ENCODE measurements at places on chromosomes 1 and 21.

DNA sequence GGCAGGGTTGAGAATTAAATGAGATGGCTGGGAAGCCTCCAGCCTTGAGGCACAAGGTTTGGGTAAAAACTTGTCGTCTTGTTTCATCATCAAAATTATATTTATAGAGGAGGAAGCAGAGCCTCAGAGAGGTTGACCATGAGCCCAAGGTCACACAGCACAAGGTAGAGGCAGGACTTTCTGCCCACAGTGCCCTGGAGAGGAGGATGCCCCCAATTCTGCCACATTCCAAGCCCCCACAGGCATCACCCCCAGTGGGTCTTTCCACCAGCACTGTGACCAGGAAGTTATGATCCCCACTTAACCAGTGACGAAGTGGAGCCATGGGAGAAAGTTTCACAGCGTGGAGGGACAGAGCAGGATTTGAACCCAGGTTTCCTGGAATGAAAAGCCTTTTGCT is 400.0 kb downstream of the MATN1 start:
- DNase-seq: no peak

- DNase-seq: no peak
Measured at GRCh38 chr1:163703794-163704193, 382.0 kb downstream of the NUF2 start.

- DNase-seq: peak; percentile 58
Measured at GRCh38 chr1:3312898-3313575, 141.4 kb upstream of the ARHGEF16 start.

GRCh38 chr1:219682788-219683187 is 69.9 kb upstream of the ZC3H11B start:
- no peak for DNase-seq

DNA sequence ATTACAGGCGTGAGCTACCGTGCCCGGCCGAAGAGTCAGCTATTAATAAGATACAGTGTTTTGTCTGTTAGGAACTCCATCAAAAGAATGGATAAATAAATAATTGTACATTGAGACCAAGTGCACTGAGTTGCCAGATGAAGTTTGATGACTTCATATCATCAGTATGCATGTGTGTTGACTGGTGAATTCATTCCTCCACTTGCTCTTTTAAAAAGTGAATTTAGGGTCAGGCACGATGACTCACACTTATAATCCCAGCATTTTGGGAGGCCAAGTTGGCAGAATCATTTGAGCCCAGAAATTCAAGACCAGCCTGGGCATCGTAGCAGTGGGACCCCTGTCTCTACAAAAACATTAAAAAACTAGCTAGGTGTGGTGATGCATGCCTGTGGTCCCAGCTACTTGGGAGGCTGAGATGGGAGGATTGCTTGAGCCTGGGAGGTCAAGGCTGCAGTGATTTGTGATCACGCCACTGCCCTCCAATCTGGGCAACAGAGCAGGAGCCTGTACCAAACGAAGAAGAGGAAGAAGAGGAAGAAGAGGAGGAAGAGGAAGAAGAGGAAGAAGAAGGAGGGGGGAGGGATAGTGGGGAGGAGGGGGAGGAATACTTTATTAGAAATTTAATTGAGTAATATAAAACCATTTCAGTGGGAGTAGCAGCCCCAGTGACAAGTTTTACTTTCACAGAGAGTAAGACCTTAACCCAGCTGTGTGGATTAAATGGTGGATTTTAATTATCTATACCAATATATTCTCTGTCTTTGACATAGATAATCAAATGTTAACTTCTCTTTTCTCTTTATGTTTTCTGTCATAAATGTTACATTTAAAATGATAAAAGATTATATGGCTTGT is 74.9 kb downstream of the CCDC18 start:
- DNase-seq: no peak

GRCh38 chr1:224051086-224051406 is 62.9 kb upstream of the FBXO28 start:
- no peak for DNase-seq

GRCh38 chr1:59159557-59160203 is 137.2 kb upstream of the FGGY start:
- DNase-seq: no peak

GRCh38 chr1:162943622-162944021 is 82.6 kb upstream of the CCDC190 start:
- DNase-seq: no peak

DNA sequence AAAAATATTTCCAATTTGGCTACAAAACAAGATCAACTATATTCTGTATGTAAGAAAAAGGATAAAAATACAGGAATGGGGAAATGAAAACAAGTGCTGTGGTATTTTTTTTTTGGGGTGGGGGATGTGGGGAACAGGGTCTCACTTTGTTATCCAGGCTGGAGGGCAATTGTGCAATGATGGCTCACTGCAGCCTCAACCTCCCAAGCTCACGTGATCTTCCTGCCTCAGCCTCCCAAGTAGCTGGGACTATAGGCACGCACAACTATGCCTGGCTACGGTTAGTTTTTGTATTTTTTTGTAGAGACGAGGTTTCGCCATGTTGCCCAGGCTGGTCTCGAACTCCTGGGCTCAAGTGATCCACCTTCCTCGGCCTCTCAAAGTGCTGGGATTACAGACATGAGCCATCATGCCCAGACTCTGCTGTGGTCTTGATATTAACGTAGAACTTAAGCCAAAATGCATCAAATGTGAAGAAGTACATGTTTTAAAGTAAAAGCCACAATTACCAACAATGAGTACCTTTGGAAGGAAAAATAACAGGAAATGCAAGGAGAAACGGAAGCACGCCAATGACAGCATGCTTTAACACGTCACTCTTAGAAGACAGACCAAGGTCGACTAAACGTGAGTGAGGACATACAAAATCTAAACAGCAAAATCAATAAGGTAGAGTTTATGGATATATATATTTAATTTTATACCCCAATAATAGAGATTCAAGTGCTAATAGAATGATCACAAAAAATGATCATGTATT is 8.8 kb upstream of the ABCB10 start:
- DNase-seq: no peak

DNA sequence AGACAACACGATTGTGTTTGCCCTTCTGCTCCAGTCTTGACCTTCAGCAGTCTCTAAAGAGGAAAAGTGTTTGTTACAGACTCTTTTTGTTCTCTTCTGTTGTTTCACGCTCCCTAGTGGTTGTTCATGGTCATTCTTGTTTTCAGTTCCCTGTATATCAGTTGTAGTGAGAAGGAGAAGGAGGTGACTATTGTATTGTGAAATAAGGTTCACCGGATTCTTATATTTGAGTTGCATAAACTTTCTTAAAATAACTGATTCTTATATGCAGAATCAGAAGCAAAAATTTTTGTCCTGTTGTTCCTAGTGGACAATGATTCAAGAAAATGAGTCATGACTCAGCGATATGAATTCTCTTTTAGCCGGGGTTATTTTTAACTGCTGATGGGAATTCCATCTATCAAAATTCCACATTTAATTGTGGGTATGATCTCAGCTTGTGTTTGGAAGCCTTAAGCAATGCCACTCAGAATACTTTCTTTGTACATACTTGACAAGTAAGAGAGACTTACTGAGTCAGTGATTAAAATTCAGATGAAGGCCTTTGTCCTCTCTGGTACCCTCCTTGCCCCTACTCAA is 152.2 kb downstream of the CLEC20A start:
- DNase-seq: no peak

- DNase-seq: no peak
Measured at GRCh38 chr1:204196068-204196795, at the start of gene KISS1. KISS1 (minus strand) TSS chr1:204196491; CDS start chr1:204192876, 3,615 bp downstream.
